ENCODE measurements at places on chromosomes 16 and 17.

DNA sequence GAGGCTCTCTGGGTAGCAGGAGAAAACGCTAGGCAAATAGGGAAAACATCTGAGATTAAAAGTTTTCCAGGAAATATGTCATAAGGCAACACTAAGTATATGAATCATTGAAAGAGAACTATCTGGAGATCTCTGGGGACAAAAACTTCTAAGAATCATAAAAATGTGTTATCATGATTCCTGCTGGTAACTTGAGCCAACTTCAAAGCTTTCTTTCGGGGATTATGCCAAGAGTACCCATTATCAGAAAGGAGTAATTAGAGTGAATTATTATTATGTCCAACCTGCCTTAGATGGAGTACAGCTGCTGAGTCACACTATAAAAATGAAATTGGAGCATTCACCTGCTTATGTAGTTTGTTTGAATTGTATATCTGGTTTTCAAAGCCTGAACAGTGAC is 488.5 kb upstream of the SOX9 start:
- DNase-seq: no peak

DNA sequence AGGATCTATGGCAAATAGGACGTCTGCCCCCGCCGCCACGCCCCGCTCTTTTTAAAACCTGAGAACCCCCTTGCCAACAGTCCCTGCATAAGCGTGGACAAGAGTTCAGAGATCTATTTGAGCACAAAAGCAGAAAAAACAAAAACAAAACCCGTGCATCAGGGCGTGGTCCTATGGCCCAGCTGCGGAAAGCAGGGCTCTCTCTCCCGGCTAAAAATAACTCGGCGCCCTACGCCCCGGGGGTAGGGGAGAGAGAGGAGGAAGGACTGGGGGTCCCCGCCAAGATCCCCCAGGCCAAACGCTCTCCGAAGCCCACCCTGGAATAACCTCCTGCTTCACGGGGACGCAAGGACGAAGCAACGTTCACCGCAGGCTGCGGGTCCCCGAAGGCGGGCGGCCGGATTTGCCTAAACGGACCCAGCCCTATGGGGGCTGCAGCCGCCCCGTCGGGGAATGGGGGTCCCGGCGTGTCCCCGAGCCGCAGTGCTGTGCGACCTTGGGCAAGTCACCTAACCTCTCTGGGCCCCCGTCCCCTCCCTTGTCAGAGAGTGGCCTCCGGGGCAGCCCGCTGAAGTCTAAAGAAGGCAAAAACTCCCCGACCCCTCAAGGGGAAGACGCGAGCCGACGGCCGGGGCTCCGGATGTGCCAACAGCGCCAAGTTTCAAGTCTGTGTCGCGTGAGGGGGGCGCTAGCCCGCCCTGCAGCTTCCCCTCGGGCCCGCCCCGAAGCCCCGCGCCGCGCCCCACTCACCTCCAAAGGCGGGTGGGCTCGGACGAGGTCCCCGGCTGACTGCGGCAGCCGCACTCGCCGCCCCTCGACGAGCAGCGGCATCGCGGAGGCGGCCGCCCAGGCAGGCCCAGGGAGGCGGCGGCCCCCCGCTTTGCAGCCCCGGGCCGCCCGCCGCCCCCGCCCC is 477 bp downstream of the NTAN1 start:
- no peak for DNase-seq

DNA sequence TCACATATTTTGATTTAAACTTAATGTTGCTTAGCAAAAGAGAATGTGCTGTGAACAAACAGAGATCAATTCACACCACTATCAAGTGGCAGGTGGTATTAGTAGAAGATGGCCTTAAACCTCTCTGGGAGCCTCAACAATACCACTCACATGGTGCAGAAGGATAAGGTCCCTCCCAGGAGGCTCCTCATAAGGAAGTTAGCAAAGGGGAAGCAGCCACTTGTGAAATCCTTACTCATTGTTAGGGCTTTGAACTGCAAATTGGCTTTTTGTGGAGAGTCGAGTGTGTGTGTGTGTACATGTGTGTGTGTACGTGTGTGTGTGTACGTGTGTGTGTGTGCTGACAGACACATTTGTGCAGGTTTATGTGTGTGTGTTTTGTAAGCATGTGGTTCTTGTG is 48.9 kb upstream of the ASIC2 start:
- no peak for DNase-seq

GRCh38 chr16:58912571-58912970 is 178.5 kb upstream of the GOT2 start:
- no peak for DNase-seq

DNA sequence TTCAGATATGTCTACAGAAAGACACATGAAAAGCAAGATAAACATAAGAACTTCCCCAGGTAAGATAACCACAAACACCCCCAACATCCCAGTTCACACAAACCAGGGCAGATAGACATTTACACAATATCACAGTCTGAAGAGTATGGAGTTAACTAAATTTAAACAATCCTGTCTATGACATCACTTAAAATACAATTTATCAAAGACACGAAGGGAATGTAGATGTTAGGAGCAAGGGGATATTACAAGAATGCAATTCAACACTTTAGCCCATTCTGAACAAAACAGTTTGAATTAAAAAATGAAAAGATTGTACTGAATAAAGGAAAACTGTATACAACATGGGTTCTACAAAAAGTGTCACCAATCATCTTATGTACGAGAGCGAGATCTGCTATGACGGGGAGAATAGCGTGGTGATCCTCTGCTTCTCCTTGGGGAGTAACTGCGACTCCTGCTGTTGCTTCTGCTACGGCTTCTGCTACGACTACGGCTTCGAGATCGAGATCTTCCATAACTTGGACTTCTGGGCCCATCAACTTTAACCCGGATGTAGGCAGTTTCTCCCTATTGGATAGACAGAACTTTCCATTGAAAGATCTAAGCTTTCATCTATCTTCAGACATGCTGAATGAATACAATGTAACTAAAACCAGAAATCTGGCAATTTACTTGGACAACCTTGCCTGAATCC is 1.9 kb downstream of the SRSF1 start:
- no peak for DNase-seq

DNA sequence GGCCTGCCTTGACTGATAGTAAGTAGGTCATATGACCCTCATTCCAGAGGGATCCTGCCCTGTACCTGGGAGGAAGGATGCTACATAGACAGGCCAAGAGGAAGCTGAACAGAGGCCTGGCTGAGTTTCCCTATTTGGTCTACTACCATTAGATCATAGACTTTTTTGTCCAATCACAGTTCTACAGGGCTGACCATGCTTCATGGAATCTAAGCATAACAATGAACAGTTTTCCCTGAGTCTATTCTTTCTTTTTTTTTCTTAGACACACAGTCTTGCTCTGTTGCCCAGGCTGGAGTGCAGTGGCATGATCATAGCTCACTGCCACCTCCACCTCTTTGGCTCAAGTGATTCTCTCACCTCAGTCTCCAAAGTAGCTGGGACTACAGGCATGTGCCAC is 3.9 kb downstream of the GPR179 start:
- DNase-seq: no peak

DNA sequence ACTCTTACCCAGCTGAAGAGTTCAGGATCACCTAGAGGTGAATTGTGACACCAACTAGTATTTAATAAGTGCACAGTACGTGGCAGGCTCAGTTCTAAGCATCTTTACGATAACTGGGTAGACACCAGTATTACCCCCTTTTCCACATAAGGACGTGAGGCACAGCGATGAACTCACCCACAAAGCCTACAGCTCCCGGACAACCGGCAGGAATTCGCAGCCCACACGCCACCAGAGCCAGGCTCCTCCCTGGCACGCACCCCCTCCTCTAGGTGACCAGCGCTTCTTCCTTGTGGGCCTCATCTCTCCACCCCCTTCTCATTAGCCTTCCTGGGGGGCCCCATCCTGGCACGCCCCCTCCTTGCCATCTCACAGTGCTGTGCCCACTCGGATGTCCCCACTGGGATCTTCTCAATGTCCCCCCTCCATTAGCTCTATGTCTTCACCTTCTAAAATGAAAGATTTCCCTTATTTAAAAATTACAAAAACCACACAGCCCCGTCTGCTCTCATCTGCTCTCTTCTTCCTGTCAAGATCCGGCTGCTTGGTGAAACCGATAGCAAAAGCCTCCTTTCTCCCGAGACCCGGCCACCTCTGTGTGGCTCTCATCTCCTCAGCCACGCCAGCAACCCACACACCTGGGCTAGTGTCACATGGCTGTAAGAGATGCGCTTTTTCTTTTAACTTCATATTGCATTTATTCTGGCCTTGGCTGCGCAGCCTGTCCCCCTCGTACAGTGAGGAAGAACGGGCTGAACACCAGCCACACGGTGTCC is 20.8 kb downstream of the IFT140 start:
- no peak for DNase-seq

- no peak for DNase-seq
Observed at GRCh38 chr17:5329784-5330557, 47.9 kb downstream of the RABEP1 start.

DNA sequence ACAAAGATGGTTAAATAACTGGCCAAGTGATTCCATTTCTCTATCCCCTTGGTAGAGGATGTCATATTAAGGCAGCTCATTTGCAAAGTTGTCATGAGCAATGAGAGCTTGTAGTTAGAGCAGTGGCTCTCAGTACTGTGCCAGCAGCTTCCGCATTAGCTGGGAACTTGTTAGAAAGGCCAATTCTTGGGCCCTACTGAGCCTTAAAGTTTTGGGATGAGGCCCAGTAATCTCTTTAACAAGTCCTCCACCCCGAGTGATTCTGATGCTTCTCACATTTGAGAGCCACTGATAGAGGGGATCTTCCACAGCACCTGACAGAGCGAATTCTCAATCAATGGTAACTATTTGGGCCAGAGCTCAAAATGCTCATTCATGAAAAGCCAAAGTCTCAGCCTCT is 20.2 kb upstream of the CCL1 start:
- no peak for DNase-seq

- DNase-seq: no peak
Observed at GRCh38 chr17:28615260-28615940, 1.4 kb upstream of the RSKR start.

DNA sequence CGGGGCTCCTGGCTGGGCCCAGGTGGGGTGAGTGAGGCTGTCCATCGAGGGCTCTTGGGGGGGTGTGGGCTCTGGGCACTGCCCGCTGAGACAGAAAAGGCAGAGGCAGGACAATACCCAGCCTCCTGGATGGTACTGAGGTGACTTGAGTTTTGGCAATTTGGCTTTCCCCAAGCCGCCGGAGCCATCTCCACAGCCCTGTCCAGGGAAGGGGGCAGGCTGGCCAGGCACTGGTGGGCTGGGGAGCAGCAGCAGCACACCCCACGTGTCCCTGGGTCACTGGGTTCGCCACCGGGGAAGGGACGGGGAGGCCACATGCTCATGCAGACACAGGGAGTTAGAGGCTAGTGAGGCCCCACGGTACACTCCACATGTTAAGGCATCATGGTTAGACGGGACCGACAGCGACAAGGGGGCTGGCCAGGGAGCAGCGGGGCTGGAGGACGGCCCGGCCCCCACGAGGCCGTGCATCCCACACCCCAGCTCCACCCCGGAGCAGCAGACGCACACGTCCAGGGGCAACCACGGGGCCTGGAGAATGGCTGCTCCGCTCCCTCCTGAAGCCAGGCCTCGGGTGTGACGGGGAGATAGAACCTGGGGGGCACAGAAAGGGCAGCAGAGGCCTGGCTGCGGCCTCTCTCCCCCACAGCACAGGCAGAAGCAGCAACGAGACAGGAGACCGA is 3.0 kb downstream of the ARHGDIA start:
- no peak for DNase-seq

GRCh38 chr16:12303653-12304052 is 327.1 kb downstream of the SNX29 start:
- no peak for DNase-seq

- no peak for DNase-seq
Observed at GRCh38 chr16:6645768-6646568, 686.7 kb upstream of the RBFOX1 start.

DNA sequence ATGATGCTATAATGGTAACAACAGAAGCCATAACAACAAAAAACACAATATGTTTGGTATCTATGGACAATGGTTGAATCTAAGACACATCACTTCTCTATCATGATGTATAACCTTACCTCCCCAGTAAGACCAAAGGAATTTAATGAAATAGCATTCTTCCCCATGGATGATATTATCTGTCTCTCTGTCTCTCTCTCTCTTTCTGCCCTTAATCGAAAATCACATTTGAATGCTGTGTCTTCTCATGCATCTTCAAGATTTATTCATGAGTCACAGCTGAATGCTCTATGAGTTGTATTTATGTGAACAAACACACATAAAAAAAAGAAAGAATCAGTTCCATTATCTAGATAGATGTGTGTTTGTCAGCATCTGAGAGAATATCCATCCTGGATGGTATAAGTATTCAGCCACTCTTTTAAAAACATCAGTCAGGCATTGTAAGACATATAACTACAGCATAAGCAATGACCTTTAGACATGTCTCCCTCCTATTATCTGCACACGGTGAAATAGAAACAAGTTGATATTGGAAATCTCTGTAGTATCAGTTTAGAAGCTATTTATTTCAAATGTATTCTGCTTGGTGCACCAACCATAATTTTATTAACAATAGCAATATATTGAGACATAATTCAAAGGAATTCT is 433.3 kb downstream of the TOX3 start:
- no peak for DNase-seq

GRCh38 chr16:53080345-53081031 is 25.7 kb downstream of the CHD9 start:
- no peak for DNase-seq

DNA sequence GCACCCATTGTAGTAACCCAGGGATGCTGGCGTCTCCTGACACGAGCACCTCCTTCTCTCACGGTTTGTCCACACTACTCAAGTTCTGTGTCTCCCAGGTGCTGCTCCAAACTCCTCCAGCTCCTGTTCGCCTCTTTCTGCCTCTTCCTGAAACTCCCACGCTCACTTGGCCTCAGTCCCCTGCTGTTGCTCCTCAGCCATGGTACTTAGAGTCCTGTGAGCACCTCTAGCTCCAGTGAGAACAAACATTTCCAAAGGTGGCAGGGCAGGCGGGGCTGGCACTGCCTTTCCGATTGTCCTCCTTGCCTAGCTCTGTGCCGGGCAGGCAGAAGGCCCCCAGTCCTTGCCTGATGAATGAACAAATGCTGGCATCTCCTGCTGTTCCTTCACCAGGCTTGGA is 146.1 kb downstream of the SDK2 start:
- DNase-seq: no peak

- no peak for DNase-seq
Observed at GRCh38 chr17:61646482-61646881, 55.5 kb upstream of the NACA2 start.

GRCh38 chr17:61129267-61130254 is 270.1 kb upstream of the TBX2 start:
- no peak for DNase-seq

DNA sequence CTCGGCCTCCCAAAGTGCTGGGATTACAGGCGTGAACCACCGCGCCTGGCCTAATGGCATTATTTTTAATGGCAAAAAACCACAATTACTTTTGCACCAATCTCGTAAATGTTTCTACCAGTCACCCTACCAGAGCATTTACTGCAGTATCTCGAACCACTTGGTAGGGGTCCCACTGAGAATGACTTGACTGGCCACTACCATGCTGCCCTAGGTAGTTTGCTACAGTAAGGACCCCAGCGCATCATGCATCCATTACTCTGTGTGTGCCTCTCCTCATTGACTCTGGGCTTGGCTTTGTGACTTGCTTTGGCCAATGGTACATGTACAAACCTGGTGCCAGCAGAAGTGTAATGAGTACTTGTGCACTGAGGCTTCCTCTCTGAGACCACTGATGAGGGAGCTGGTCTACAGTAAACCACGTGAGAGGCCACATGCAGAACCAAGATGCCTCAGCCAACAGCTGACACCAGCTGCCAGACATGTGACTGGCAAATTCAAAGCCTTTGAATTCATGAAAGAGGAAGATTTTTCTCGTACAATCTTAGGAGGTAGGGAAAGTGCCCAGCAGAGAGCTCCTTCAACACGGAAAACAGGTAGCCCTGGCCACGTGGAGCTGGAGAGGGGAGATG is 421.7 kb upstream of the C16orf82 start:
- no peak for DNase-seq

- DNase-seq: no peak
Observed at GRCh38 chr17:41528959-41529353, 848 bp upstream of the KRT19 start.
